Psoas muscle (tissue), 8 donors: ENCODE measurements at places on chromosomes 3 and 15. TPM values are rescaled to one million over a fixed set of nuclear protein-coding genes. Genes with fewer than 3 reads are reported as not detected.

DNA sequence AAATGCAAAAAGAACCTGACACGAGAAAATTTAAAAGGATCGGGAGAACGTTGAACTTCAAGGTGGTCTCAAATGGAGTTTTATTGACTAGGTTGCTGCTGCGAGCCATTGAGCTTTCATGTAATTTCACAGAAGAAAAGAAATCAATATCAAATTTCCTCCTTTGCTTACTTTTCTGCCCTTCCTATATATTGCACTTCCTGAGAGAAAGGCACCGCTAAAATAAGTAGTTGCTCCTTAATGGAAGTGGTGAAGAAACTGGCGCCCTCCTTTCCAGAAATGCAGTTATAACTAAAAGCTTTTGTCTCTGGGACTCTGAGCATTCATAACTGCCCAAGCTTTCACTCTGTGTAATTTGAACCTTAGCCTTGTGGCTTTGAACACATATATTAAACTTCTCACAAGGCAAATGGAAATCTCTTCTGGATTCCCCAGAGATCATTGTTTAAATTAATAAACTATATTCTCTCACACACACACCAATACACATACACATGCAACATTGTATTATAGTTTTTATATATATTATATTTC lies 13.4 kb downstream of the EID1 start:
- DNase-seq = no peak

DNA sequence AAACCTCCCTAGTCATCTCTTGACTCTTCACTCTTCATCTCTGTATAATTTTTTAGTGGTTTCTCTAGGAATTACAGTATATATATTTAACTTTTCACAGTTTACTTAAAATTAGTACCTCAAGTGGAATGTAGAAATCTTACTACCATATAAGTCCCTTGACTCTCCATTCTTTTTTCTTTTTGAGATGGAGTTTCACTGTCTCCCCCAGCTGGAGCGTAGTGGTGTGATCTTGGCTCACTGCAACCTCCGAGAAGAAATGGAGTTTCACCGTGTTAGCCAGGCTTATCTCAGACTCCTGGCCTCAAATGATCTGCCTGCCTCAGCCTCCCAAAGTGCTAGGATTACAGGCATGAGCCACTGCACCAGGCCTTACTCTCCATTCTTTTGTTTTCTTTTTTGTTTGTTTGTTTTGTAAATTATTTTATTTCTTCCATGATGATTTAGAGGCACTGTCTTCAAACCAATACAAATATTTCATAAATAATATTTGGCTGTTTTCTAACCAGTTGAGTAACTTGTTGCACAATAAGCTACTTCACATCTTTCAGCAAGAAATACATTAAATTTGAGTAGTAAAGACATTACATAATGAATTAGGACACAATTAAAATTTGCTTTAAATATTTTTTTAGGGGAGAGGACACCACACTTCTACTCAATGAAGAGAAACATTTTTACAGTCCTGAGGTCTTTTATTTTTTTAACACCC lies 144.8 kb downstream of the RBPMS2 start:
- no peak for DNase-seq

- no peak for DNase-seq
Observed at GRCh38 chr3:129238945-129239705, 10.3 kb upstream of the COPG1 start.

The CEP19 gene
- 0.59 TPM for total RNA-seq

GRCh38 chr3:50177346-50177745 lies 14.1 kb upstream of the GNAT1 start:
- no peak for DNase-seq

- DNase-seq = no peak
Observed at GRCh38 chr3:16768956-16769355, 115.8 kb upstream of the PLCL2 start.

The SNTN gene
- total RNA-seq = not detected
